ENCODE measurements at places on chromosomes 5 and 9.

- no peak for DNase-seq
Observed at GRCh38 chr9:10443868-10444204, 169.0 kb downstream of the PTPRD start.

DNA sequence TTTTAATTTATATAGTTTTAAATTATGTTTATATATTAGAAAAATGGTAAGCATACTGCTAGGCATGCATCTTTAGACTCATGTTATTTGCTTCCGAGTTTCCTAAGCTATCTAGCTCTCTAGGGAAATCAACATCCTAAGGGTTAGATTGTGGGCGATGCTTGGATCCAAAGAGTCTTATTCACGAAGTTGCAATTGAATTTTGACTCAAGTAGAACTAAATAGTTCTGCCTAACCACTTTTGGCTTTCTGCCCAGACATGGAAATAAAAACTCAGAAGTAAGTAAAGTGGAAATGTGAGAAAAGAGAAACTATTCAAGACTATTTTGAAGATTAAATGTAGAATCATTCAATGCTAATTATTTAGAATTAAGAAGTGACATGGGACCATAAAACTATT, 440.4 kb downstream of the CDH18 start:
- DNase-seq, result peak; percentile 42

GRCh38 chr9:120650352-120650751, 63.9 kb downstream of the MEGF9 start:
- DNase-seq, result no peak

GRCh38 chr9:135805422-135806022, 101.8 kb downstream of the CAMSAP1 start:
- DNase-seq, result no peak

GRCh38 chr5:132225165-132226032, 2.3 kb downstream of the P4HA2 start:
- DNase-seq, result no peak

GRCh38 chr9:119126040-119126439, 243.2 kb downstream of the BRINP1 start:
- DNase-seq, result peak; percentile 89

DNA sequence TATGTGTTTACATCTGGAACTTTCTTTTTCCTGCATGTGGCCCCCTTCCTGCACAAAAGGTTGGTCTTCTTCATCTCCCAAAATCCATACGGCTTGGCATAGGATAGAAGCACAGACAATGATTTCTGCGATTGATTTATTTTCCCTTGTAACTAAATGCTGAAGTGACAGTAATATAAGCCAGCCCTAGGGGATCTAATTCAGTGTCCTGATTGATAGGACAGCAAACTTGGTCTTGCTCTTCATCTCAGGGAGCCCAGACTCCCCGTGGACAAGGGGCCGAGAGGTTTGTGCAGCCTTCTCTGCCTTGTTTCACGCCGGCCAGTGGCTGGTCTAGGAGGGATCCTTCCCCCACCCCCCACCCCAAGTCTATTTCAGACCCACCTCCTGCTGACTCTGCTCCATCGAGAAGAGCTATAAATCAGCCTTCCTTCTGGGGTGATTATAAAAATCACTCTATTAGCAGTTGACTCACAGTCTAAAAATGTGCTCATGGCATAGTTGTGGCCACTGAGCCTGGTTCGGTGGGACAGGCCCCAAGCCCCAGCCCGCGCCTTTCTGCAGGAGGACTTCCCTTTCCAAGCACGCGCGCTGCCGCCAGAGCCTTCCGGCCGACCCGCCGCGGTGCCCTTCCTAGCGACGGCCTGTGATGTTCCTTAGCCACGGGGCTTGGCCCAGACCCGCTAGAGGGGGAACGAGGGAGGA, 89.8 kb upstream of the COL5A1 start:
- no peak for DNase-seq

GRCh38 chr9:93684806-93685543, 108.6 kb downstream of the PHF2 start:
- DNase-seq, result no peak

DNA sequence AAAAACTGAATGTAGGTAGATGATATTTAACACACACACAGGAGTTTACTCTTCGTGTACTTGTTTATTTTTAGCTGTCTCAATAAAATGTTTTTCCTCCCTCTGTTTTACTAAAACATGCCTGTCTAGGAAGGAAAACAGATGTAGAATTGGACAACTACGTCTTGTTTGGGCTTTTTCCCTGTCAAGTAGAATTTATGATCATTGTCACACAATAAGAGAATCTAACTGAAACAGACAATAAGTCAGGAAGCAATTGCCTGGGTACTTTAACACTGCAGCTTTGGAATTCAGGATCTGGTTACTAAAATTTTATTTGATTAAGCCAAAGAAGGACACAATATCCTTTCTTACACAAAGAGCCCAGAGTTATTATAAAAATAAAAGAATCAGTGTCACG, 164.2 kb downstream of the ZDHHC21 start:
- DNase-seq, result no peak

DNA sequence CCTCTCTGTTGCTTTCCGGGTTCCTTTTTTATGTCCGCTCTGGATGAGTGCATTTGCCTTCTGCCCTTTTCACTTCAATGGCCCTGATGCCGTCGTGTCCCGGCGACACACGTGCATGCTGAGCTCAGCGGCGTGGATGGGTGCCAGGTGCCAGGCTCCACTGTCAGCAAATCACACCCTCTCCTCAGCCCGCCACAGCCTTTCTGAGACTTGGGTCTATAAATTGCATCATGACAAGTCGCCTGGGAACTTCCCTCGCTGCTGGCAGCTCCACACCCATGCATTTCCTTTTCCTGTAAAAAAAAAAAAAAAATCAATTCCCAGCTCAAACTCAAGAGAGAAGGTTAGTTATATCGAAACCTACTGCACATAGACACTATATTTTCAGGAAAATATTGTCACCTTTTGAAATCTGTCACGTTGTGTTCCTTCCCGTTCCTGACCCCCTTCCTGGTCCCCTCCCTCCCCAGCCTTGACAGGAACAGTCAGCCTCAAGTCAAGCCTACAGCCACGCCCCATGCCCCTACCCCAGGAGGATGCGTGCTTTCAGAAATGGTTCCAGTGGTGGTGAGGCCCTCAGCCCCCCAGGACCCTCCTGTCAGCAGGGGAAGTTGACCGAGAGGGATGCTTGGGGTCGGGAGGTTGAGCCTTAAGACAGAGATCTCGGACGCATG, 110.3 kb upstream of the PTCH1 start:
- DNase-seq, result no peak

DNA sequence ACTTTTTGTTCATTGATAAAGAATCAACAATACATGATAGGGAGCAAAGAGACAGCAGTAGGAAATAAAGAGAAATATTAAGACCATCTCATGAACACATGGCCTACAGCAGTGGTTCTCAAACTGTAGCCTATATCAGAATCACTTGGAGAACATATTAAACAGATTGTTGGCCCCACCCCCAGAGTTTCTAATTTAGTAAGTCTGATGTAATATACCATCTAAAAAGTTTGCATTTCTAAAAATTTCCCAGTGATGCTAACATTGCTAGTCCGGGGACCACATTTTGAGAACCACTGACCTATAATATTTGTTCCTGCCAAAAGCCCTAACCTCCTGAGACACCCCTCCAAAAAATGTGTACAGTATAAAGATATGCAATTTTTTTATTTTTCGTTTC, 306.2 kb upstream of the NREP start:
- DNase-seq, result no peak

DNA sequence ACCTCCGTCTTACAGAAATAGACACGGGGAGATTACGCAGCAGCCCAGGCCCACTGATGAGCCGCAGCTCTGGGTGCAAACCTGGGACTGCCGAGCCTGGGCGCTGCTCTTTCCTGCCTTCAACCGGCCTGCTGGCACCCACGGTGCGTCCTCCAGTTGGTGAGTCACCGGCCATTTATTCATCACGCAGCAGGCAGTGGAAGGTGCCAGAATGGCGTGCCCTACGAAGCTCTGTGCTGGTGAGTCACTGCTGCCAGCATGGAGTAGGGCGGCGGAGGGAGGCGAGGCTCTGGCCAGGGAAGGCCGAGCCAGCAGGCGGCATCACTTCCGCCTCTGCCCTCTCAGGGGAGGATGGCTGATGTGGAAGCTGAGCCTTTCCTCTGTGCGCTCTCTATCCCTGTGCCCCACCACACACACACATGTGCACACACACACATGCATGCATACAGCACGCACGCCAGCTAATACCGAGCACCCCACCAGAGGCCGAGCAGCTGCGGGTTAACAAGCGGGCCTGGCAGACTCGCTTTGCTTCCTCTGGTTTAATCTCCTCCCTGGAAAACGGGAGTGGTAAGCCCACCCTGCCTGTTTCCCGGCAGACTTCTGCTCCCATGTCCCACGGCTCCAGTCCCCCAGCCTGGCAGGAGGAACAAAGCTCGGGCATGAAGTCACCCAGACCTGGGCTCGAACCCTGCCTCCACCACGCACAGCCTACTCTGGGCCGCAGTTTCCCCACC, 39.2 kb downstream of the OLFM1 start:
- no peak for DNase-seq

- DNase-seq, result no peak
Observed at GRCh38 chr9:125241863-125242739, 958 bp upstream of the HSPA5 start.

GRCh38 chr5:158485604-158486081, 614.1 kb downstream of the EBF1 start:
- DNase-seq, result no peak

DNA sequence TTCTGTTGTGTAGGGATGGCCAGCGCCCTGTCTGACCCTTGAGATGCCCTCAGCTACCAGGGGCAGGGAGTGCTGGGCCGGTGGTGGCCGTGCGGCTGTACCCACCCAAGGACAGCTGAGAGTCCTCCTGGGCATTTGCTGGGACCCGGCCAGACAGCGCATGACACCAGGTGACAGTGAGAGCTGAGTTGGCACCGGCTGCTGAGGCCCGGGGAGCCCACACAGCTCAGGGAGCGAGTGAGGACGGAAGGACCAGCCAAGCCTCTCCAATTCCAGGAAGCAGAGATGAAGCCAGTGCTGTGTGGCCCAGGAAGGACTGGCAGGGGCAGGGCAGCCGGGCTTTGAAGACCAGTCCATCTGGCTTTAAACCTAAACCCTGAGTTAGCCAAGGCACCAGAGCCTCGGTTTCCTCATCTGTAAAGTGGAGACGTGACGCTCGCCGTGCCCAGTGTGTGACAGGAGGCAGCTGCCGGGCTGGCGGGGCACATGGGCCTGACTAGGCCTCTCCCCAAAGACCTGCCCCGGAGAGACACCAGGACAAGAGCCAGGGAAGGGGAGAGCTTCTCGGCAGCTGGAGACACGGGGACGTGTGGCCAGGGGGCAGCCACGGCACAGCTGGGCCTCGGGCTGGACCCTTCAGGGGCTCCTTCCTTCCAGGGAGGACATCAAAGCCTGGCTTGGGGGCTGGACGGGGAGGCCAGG, 3.0 kb upstream of the AGPAT2 start:
- no peak for DNase-seq

DNA sequence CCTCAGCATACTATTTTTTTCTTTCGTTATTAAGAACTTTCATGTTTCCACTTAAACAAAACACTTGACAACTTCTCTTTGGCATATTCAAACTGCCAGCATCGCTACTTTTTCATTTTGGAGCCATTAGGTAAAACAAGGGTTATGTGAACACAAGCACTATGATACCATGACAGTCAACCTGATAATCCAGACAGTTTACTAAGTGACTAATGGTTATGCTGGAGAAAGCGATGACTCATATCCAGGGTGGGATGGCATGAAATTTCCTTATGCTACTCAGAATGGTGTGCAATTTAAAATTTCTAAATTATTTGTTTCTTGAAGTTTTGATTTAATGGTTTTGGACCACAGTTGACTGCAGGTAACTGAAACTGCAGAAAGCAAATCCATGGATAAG, 29.9 kb upstream of the PRSS3 start:
- DNase-seq, result no peak

- DNase-seq, result no peak
Observed at GRCh38 chr9:82320566-82320965, 332.0 kb downstream of the SPATA31D1 start.

- no peak for DNase-seq
Observed at GRCh38 chr9:69175486-69175885, 1.4 kb downstream of the TJP2 start.

GRCh38 chr5:140349244-140349643, 2.8 kb upstream of the HBEGF start:
- no peak for DNase-seq

GRCh38 chr5:139473105-139473504, 2.3 kb downstream of the SMIM33 start:
- no peak for DNase-seq

GRCh38 chr5:37734114-37734513, 105.7 kb downstream of the GDNF start:
- no peak for DNase-seq

GRCh38 chr5:169905017-169905416, 75.3 kb downstream of the INSYN2B start:
- no peak for DNase-seq

DNA sequence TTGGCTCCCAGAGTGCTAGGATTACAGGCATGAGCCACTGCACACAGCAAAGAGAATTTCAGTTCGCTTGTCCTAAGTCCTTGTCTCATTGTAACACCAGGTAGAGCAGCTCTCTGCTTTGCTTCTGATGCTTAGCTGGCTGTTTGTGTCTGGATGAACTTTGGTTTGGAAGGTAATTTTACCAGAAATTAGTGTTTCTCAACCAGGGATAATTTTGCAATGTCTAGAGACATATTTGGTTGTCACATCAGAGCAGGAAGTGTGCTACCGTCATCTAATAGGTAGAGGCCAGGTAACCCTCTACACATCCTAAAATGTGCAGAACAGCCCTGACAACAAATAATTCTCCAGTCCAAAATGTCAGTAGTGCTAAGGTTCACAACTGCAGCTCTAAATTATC, 108.8 kb downstream of the SNX18 start:
- no peak for DNase-seq

DNA sequence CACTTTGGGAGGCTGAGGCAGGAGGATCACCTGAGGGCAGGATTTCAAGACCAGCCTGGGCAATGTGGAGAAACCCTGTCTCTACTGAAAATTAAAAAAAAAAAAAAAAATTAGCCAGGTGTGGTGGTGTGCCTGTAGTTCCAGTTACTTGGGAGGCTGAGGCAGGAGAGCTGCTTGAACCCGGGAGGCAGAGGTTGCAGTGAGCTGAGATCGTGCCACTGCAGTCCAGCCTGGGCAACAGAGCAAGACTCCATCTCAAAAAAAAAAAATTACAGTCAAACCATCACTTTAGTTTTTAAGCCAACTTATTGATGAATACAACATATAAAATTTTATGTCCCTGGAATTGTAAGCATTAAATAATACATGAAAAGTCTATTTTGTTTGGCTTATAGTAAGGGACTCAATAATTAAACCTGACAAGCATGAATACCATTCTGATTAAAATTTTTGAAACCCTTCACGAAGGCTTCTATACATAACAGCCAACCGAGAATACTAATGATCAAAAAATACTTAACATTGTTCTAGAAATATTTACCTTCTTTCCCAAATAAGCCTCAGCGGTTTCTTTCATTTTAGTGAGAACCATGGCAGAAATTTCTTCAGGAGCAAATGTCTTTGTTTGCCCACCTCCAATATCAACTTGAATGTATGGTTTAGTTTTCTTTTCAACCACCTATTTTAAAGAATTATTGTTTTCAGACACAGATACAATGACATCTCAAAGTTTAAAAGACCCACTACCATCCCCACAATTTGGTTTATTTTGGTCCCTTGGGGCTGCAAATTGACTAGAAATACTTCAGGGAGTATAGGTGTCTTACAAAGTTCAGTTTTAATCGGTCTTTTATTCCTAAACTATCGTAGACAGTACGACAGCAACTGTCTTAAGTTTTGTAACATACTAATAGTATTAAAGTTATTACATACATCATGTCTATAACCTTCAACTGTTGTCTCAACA, 1.2 kb downstream of the HSPA5 start:
- DNase-seq, result no peak

- no peak for DNase-seq
Observed at GRCh38 chr9:35658968-35659220, 802 bp downstream of the CCDC107 start.

Measured in NCI-H2171 (cell line).